ENCODE measurements at places on chromosomes 16 and 17.
A peak's percentile ranks its signal among the peaks of the same experiment; 100 is the strongest.

DNA sequence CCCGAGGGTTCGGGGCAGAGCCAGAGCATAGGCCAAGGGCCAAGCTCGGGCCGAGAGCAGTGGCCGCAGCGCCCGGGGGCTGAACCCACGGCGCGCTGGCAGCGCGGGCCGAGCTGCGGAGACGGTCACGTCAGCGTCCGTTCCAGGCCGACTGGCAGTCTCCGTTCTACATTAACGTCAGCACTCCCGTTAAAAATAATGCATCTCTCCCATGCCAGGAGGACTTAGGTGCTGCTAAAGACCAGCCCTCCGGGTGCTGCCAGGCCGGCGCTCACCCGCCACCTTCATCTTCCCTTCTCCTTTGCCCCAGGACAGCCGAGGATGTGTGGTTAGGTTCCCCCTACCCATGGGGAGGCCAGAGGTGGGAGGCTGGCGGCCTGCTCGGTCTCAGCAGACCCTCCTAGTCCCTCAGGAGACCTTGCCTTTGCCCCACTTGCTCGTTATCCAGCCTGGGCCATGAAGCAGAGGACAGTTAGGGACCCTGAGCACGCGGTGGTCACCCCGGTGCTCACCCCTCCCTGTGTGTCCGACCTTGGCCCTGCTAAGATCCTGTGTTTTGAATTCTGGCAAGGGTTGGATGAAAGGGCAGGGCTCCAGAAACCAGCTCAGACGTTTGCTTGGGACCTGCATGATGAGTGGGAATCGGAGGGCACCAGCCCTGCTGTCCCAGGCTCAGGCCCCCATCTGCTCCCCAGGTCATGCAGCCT, 572 bp downstream of the MPG start:
- peaks cover 5% of the 10 kb centered on the region for H3K36me3 ChIP-seq
- H3K27me3 ChIP-seq, result no peaks in the 10 kb centered on the region
- peaks cover 28% of the 10 kb centered on the region for H3K4me1 ChIP-seq
- peak overlapping the region; percentile 65 for H3K27ac ChIP-seq

DNA sequence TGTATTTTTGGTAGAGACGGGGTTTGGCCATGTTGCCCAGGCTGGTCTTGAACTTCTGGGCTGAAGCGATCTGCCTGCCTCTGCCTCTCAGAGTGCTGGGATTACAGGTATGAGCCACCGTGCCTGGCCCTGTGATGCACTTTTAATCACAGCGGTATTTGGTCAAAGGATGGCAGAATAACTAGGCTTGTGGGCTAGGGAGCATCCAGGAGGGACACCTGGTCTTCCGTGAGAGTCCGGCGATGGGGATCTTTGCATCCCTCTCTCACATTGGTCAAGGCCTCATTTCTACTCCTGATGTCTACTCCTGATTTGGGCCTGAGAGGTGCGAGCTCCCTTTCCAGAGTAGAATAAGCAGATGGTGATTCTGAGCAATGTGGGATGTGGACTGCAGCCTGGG, 257.9 kb upstream of the CACNG5 start:
- H3K4me1 ChIP-seq, result peaks cover 3% of the 10 kb centered on the region
- no peak overlapping the region for H3K27ac ChIP-seq
- no peaks in the 10 kb centered on the region for H3K27me3 ChIP-seq

- H3K36me3 ChIP-seq, result no peaks in the 10 kb centered on the region
- H3K27me3 ChIP-seq, result no peaks in the 10 kb centered on the region
- no peak overlapping the region for H3K27ac ChIP-seq
- H3K4me1 ChIP-seq, result no peaks in the 10 kb centered on the region
- DNase-seq, result no peak
- no peak overlapping the region for H3K4me3 ChIP-seq
Observed at GRCh38 chr17:5866978-5867377, 203.2 kb upstream of the WSCD1 start.

- no peak overlapping the region for H3K4me3 ChIP-seq
- no peaks in the 10 kb centered on the region for H3K27me3 ChIP-seq
- H3K27ac ChIP-seq, result no peak overlapping the region
- peaks cover 8% of the 10 kb centered on the region for H3K4me1 ChIP-seq
Observed at GRCh38 chr17:2406903-2407790, 6.3 kb upstream of the MNT start.

- no peak for DNase-seq
- no peak overlapping the region for H3K27ac ChIP-seq
Observed at GRCh38 chr17:4033751-4034251, 69.6 kb upstream of the ATP2A3 start.

DNA sequence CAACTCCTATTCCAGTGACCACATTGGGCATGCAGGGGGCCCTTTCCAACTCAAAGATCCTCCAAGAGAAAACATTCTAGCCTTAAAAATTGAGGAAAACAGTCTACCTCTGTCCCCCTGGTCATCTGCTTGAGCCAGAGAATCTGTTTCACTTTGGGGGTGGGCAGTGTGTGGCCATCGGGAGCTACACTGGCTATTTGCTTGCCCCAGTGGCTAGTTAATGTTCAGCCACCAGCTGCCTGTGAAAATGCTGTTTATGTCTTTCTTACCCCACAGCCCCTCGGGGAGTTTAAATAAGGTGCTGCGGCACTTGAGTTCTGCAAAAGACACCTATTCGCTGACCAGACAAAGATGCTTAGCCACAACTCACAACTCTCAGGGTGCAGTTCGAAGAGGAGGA, 43.4 kb downstream of the GNAO1 start:
- no peaks in the 10 kb centered on the region for H3K36me3 ChIP-seq
- no peak overlapping the region for H3K4me3 ChIP-seq
- DNase-seq, result no peak
- H3K27me3 ChIP-seq, result no peaks in the 10 kb centered on the region
- no peaks in the 10 kb centered on the region for H3K4me1 ChIP-seq

- H3K36me3 ChIP-seq, result peaks cover 50% of the 10 kb centered on the region
- H3K4me3 ChIP-seq, result peak overlapping the region; percentile 89
- DNase-seq, result no peak
- no peaks in the 10 kb centered on the region for H3K27me3 ChIP-seq
- peaks cover 40% of the 10 kb centered on the region for H3K4me1 ChIP-seq
- peak overlapping the region; percentile 87 for H3K27ac ChIP-seq
Observed at GRCh38 chr17:7572338-7572587, 7.2 kb upstream of the CD68 start.

- H3K36me3 ChIP-seq, result peaks cover 72% of the 10 kb centered on the region
- no peak for DNase-seq
- H3K27ac ChIP-seq, result no peak overlapping the region
Observed at GRCh38 chr17:8465759-8466158, 30.1 kb downstream of the NDEL1 start.

DNA sequence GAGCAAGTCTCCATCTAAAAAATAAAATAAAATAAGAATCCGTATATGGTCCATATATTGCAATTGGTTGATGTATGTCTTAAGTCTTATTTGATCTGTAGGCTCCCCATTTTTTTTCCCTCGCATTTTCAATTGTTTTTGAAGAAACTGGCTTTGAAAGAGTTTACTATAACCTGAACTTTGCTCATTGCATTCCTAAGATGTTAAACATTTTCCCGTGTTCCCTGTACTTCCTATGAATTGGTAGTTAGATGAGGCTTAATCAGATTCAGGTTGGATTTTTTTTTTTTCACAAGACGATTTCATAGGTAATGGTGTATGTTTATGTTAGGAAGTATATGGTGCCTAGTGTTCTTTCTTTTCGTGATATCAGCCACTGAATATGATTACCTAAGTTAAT, 3.3 kb downstream of the LRRC36 start:
- H3K4me3 ChIP-seq, result no peak overlapping the region
- H3K36me3 ChIP-seq, result no peaks in the 10 kb centered on the region
- no peak for DNase-seq

- H3K4me1 ChIP-seq, result no peaks in the 10 kb centered on the region
- no peaks in the 10 kb centered on the region for H3K36me3 ChIP-seq
- DNase-seq, result no peak
- no peak overlapping the region for H3K27ac ChIP-seq
- no peaks in the 10 kb centered on the region for H3K27me3 ChIP-seq
- no peak overlapping the region for H3K4me3 ChIP-seq
Observed at GRCh38 chr16:48408688-48409087, 23.5 kb upstream of the SIAH1 start.

- no peak for DNase-seq
- H3K4me1 ChIP-seq, result no peaks in the 10 kb centered on the region
- H3K27me3 ChIP-seq, result no peaks in the 10 kb centered on the region
- no peak overlapping the region for H3K27ac ChIP-seq
- H3K4me3 ChIP-seq, result no peak overlapping the region
Observed at GRCh38 chr17:68909066-68909465, 46.1 kb downstream of the ABCA8 start.

GRCh38 chr17:10198509-10199249, at the start of gene GAS7:
GAS7 (minus strand) TSS chr17:10198606.
- peaks cover 5% of the 10 kb centered on the region for H3K27me3 ChIP-seq
- H3K4me3 ChIP-seq, result no peak within 1 kb of the TSS
- H3K36me3 ChIP-seq, result no peaks in the 10 kb centered on the region
- DNase-seq, result peak; percentile 36
- H3K27ac ChIP-seq, result no peak within 1 kb of the TSS

- H3K4me3 ChIP-seq, result no peak overlapping the region
- no peak overlapping the region for H3K27ac ChIP-seq
- no peaks in the 10 kb centered on the region for H3K4me1 ChIP-seq
- peaks cover 20% of the 10 kb centered on the region for H3K27me3 ChIP-seq
- DNase-seq, result no peak
Observed at GRCh38 chr16:67425580-67425979, 5.3 kb upstream of the HSD11B2 start.

GRCh38 chr17:9259419-9259818, 238.1 kb downstream of the NTN1 start:
- no peaks in the 10 kb centered on the region for H3K27me3 ChIP-seq
- no peak overlapping the region for H3K27ac ChIP-seq
- H3K36me3 ChIP-seq, result no peaks in the 10 kb centered on the region
- DNase-seq, result no peak
- H3K4me3 ChIP-seq, result no peak overlapping the region

- no peaks in the 10 kb centered on the region for H3K4me1 ChIP-seq
- DNase-seq, result no peak
- no peak overlapping the region for H3K27ac ChIP-seq
Observed at GRCh38 chr17:73284354-73284753, 22.7 kb upstream of the CPSF4L start.

DNA sequence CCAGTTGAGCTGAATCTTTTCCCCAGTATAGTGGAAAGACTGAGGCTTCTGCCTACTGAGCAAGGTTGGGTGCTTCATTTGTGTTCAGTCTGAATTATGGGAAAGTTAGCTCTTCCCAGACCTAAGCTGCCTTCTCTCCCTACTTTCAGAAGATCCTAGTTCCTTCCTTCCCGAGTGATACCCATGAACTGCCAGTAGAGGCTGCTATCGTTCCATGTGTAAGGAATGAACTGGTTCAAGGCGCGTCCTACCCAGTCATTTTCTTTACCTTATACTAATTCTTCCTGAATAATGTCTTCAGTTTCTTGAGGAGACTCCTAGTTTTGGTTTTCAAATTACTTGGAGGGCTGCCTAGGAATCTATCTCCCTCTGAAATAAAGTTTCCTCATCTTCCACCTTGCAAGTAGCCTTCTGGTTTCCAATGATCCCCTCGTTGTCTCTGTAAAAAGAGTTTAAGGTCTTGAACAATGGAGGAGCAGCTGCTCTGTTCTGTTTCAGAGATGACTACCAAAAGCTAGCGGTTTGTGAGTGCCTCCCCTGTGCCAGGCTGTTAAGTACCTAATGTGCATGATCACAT, 934 bp upstream of the AOC2 start:
- H3K27me3 ChIP-seq, result no peaks in the 10 kb centered on the region
- H3K36me3 ChIP-seq, result peaks cover 46% of the 10 kb centered on the region
- peak; percentile 19 for DNase-seq
- H3K4me1 ChIP-seq, result no peaks in the 10 kb centered on the region
- no peak overlapping the region for H3K27ac ChIP-seq

GRCh38 chr17:18033442-18034099, 5.4 kb downstream of the ATPAF2 start:
- peaks cover 24% of the 10 kb centered on the region for H3K4me1 ChIP-seq
- no peak overlapping the region for H3K27ac ChIP-seq
- H3K36me3 ChIP-seq, result no peaks in the 10 kb centered on the region
- no peak overlapping the region for H3K4me3 ChIP-seq
- H3K27me3 ChIP-seq, result no peaks in the 10 kb centered on the region
- peak; percentile 74 for DNase-seq

DNA sequence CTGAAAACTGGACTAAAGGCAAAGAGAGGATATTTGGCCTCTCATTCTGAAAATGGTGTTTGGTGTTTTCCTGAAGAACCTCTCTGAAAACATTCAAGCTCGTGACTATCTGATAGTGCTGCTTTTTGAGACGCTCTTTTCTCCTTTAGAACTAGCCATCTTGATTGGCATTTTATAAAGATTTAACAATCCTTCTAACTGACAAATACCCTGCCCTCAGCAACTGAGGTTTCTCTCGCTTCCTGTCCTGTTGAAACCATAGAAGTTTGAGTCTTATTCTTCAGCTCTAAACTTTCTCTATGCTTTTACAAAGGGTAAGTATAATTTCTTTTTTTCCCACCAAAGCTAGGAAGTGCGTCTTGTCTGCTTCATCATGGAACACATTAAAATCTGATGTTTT, 13.3 kb downstream of the CNEP1R1 start:
- no peak overlapping the region for H3K4me3 ChIP-seq
- no peaks in the 10 kb centered on the region for H3K4me1 ChIP-seq
- H3K27ac ChIP-seq, result no peak overlapping the region
